ENCODE measurements at places on chromosomes 1 and 21.

DNA sequence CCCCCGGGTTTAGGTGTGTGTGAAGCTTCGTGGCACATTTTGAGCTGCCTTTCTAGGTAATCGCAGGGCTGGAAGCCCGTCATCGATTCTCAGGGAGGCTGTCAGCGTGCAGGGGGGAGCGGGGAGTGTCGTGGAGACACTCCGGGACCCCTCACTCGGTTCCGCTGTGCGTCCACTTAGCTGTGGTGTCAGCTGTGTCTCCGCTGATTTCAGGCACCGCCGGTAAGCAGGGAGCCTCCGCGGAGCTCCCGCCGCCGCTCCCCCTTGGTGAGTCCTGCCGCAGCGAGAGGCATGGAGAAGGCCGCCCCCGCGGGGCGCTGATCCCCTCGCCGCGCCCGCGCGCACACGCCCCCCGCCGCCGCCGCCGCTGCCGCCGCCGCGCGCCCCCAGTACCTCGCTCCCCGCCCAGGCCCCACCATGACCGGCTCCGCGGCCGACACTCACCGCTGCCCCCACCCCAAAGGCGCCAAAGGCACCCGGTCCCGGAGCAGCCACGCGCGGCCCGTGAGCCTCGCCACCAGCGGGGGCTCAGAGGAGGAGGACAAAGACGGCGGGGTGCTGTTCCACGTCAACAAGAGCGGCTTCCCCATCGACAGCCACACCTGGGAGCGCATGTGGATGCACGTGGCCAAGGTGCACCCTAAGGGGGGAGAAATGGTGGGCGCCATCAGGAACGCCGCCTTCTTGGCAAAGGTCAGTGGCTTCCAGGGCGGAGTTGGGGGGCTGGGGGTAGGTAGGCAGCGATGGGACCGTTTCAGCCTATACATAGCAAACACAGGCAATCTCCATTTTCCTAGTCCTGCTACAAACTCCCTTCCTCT is 995 bp downstream of the VASH2 start:
- DNase-seq, result no peak

DNA sequence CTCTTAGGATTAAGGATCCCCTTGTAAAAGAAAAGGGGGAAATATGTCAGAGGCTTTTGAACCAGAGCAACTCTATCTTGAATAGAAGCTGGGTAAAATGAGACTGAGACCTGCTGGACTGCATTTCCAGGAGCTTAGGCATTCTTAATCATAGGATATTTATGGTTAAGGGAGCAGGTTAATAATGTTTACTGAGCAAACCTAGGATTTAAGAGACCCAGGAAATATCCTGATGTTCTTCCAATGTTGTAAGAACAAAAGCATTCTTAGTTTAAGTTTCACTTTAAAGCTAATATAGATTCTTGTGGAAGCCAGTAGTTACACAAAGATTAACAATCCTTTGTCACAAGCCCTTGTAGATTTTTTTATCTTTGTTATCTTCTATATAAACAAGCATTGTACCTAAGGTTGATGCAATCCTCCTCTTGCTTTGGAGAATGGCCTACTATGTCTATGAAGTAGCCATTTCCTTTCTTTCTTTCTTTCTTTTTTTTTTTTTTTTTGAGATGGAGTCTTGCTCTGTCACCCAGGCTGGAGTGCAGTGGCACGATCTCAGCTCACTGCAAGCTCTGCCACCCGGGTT is 570.2 kb upstream of the BEND5 start:
- DNase-seq, result no peak

- no peak for DNase-seq
Measured at GRCh38 chr1:155850345-155850744, 6.7 kb downstream of the GON4L start.

DNA sequence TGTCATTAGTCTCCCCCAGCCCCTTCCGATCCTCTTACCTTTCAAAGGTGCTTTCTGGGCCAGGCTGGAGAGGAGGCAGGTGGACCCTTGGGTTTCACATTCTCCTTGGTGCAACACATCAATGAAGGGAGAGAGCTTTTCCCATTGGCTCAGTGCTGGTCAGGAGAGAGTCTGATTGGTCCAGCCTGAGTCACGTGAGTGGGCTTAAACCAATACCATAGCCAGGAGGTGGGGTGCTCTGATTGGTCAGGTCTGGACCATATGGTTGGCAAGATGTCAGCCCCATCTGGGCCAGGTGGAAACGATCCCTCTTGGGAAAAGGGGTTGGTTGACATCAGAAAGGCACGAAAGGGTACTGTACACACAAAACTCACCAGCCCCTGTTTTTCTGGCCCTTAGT is 44.8 kb upstream of the ABCG1 start:
- DNase-seq, result no peak

GRCh38 chr21:28554660-28555475 is 437.8 kb downstream of the LTN1 start:
- no peak for DNase-seq

DNA sequence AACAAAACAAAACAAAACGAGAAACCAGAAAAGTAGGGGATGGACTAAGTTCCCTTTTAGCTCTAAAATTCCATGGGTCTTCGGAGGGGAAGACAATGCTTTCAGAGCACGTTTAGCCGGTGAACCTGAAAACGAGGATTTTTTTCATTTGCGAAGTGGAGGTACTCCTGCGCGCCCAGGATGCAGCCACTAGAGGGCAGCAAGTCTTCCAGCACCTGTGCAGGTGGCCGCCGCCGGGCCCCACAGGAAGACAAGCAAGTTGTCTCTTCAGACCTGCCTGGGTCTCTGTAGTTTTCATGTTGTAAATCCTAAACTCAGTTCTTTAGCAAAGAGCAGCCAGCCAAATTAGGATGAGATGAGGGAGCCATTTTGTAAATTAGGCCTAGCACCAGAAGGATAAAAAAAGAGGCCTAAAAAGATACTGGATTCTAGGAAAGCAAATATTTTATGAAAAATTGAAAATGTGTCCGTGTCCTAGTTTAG is 17.7 kb upstream of the SNX27 start:
- DNase-seq, result peak; percentile 46
